ENCODE measurements at places on chromosomes 13 and 19. TPM values are rescaled to one million over a fixed set of nuclear protein-coding genes. Genes with fewer than 3 reads are reported as not detected.

- H3K4me1 ChIP-seq: peaks cover 45% of the 10 kb centered on the region
- no peaks in the 10 kb centered on the region for H3K27me3 ChIP-seq
- H3K4me3 ChIP-seq: peak within 1 kb of the TSS; percentile 96
These were observed at the start of gene DNM2 for GRCh38 chr19:10717356-10718204. Gene DNM2, plus strand, starts transcription at chr19:10718079. Its CDS starts 164 bp downstream, at chr19:10718243.

- no peak for DNase-seq
- no peaks in the 10 kb centered on the region for H3K27me3 ChIP-seq
- H3K36me3 ChIP-seq: no peaks in the 10 kb centered on the region
- no peaks in the 10 kb centered on the region for H3K4me1 ChIP-seq
- no peak overlapping the region for H3K27ac ChIP-seq
These were observed 633.5 kb upstream of the ATXN8OS start for GRCh38 chr13:69474011-69474685.

DNA sequence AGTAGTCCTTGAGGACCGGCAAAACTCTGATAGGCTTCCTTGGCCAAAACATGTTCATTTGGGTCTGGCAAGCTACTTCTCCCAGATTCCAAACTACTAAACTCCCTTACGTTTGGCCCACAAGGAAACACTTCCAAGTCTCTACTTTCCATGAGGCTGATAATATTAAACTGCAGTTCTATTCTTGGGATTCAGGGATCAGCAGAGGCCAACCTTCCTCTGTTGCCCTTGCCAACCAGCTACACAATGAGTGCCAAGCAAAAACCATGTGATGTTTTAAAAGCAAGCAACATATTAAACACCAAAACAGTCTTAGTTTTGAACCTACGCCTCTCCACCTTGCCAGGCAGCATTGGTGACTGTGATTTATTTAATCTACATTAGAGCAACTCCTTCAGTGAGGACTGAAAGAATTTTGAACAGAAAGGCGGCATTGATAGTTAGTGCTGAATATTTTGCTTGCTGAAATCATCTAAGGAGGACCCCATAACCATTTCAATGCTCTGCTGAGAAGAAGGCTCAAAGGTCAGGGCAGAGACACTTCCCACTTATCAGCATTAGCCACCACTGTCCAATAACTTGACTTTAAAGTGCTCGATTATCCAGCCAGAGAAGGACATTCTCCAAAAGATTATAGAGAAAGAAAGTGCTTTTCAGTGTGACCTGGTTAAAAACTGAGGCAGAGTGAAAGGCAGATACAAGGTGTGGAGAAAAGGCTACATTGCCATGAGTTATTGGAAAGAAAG lies 287.1 kb downstream of the TBC1D4 start:
- no peak overlapping the region for H3K4me3 ChIP-seq
- H3K27me3 ChIP-seq: no peaks in the 10 kb centered on the region
- H3K36me3 ChIP-seq: no peaks in the 10 kb centered on the region

DNA sequence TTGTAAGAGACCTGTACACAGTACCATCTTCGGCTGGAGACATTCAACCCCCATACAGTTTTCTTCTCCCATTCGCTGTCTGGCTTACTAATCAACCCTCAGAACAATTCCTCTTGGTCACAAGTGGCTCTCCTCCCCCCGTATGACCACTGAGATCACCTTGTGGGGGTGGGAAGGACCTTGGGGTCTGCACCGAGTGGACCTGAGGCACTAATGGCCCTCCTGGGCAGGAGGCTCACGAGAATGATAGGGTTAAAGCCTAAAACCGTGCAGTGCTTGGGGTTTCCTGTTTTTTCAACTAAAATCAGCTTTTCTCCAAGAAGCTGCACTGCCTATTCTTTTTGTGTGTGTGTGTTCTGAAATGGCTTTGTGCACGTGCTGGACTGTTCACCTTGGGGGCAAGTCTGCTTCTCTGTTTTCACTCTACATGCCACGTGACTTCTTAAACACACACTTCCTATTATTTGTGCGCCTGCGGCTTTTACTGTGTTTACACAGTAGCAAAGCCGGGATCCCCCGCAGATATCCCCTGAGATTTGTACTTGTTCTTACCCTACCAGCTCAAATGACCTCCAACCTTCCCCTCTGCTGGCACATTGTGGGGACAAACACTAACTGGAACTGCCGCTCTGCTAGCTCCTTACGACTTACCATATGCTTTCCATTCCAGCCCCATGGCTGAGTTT lies 12.3 kb downstream of the RBM26 start:
- H3K27ac ChIP-seq: peak overlapping the region; percentile 1
- H3K36me3 ChIP-seq: peaks cover 6% of the 10 kb centered on the region
- H3K4me3 ChIP-seq: no peak overlapping the region
- peak; percentile 24 for DNase-seq
- peaks cover 36% of the 10 kb centered on the region for H3K4me1 ChIP-seq

DNA sequence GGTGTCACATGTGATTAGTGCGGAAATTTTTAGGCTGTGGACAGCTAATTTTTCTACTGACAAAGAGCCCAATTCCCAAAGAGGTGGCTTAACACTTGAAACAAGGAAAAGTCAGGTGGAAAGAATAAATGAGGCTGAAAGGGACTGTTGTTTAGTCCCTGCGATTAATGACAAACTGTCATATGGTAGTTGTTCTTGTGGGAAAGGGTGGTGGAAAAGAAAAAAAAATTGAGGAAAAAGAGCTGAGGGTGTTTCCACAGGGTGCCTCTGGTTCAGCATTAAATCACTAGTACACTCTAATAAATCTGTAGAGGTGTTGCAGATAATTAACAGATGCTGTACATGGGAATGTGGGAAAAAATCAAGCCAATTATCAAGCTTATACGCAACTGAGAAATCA lies 300.7 kb downstream of the DNAJC15 start:
- H3K4me1 ChIP-seq: no peaks in the 10 kb centered on the region
- no peaks in the 10 kb centered on the region for H3K36me3 ChIP-seq
- H3K4me3 ChIP-seq: no peak overlapping the region
- DNase-seq: no peak

Gene NCAN
- total RNA-seq: not detected

GRCh38 chr19:3145909-3146676 lies 10.3 kb downstream of the GNA15 start:
- no peaks in the 10 kb centered on the region for H3K36me3 ChIP-seq
- H3K4me3 ChIP-seq: no peak overlapping the region

Gene SHC2
- total RNA-seq: 6.3 TPM

DNA sequence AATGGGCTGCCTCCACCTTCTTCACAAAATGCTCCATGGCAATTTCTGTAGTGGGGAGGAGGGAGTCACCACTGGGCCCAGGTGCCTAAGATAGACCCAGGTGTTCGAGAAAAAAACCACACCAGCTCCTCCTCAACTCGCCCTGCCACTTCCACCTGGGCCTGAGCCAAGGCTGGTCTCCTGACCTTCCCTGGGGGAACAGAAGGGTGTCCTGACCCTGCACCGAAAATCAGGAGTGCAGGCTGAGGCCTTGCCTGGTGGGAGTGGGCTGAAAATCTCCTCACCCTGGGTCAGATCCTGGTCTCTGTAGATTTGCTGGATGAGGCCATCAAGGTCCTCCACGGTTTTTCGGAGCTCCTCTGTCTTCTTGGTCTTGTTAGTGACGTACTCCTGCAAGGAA lies 17.6 kb upstream of the AKAP8 start:
- no peak overlapping the region for H3K4me3 ChIP-seq
- H3K36me3 ChIP-seq: peaks cover 52% of the 10 kb centered on the region
- no peak overlapping the region for H3K27ac ChIP-seq
